Activated CD4-positive, alpha-beta T cell treated with anti-CD3 and anti-CD28 coated beads, Interleukin-10, Interleukin-2, amounts not matched to agents 100 ng/mL and 50 ng/mL, durations not matched to agents 16 hours and 8 hours (primary cell): ENCODE measurements at places on chromosomes 13 and 19.

- DNase-seq, result no peak
These were observed 28.2 kb downstream of the CKM start for GRCh38 chr19:45294291-45295029.

DNA sequence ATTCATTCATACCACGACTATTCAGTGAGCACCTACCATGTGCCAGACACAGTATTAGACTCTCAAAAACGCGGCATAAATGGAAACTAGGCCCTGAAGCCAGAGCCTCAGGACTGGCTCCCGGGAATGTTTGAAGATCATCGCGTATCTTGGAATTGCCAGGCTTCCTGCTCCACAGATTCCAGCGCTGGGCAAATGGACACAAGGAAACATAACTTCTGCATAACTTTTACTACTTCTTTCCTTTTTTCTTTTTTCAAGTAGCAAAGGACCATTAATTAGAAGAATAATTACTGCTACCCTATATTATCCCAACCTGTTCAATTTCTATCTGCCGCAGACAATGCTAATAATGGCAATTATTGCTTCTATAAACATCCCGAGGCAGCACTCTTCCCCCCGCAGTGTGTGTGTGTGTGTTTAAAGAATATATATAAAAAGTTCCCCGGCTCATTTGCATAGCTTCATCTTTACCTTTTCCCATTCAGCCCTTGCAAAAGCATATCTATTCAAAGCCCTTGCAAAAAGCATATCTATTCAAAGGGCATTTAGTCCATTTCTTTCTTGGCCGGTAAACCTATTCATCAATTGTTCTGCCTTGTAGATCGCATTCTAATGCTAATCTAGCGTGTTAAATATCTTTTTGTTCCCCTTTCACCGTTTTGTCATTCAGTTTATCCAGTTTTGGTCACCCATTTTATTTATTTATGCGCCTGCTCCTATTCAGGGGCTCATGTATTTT, 6.1 kb downstream of the SOX21 start:
- no peak for DNase-seq

DNA sequence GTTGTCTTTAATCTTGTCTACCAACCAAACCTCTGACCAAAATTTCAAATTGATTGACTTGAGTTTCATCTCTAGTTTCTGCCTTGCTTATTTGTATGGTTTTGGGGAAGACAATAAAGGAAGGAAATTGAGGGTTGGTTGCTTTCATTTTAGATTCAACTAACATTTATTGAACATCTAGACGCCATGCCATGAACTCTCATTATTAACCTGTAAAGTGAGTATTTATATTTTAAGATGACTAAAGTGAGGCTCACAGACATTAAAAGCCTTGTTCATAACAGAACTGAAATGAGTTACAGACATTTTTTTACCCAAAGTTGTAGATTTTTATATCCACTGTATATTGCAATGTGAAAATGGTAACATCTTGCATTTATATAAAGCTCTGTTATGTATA, 239.3 kb downstream of the LMO7 start:
- peak; percentile 25 for DNase-seq

DNA sequence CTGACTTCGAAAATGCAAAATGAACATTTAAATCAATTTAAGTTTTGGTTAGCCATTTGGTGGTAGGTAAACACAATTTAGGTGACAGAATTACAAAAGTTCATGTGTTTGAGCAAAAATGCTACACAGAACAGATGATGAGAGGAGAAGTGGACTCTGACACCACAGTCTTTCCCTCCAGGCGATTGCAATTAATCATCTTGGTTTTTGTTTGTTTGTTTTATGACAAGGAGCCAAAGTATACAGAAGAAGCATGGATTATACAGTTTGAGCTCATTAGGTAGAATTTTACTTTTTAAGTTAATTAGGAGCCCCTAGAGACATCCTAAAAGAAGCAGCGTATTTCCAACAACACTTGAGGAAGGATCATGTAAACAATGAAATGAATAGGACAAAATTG, 49.3 kb upstream of the FREM2 start:
- DNase-seq, result no peak

DNA sequence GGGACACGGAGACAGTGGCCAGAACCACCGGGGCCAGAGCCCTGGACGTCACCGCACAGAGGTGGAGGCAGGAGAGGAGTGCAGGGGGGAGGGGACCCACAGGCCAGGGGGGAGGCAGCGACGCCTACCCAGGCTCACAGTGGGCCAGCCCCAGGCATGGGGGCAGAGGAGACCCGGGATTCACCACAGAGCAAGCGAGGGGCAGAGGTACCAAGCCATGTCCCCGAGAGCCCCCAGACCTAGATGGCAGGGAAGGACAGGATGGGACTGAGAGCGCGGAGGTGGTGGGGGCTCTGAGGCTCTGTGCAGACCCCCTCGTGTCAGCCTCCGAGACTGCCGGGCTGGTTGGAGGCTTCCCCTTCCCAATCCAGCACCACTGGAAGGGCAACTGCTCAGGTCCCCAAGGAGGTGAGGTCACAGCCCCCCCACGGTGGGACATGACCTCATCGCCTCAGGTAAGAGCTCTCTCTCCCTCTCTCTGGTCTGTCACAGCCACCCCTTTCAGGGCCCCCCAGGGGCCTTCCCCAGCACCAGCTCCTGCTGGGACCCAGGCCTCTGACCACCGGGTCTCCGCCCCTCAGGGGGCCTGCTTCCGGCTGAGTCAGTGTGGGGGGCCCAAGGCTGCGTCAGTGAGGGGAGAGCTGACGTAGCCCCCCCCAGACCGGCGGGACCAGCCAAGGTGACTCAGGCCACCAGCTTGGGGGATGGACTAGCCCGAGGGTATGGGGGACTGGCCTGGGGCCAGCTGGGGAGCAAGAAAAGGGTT, 2.2 kb upstream of the IL11 start:
- DNase-seq, result no peak

GRCh38 chr19:33804021-33804799, 7.5 kb downstream of the KCTD15 start:
- no peak for DNase-seq

- no peak for DNase-seq
These were observed 105.8 kb downstream of the LACC1 start for GRCh38 chr13:43985422-43986072.

- DNase-seq, result no peak
These were observed 114.9 kb downstream of the RFC3 start for GRCh38 chr13:33932769-33933406.

DNA sequence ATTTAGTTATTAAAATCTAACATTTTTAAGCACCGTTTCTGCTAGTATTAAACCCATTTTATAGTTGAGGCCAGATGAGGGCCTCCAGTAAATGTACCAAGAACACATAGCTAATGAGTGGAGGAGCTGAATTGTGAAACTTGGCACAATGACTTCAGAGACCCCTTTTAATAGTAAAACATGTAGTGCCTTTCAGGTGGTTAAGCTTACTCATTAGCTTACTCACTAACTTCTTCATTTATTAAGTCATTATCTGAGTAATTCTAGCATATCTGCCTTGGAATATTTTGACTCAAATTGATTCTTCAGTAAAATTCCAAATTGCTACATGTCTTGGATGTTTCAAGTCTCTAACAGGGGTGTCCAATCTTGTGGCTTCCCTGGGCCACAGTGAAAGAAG, 735.2 kb downstream of the LIG4 start:
- DNase-seq, result no peak

DNA sequence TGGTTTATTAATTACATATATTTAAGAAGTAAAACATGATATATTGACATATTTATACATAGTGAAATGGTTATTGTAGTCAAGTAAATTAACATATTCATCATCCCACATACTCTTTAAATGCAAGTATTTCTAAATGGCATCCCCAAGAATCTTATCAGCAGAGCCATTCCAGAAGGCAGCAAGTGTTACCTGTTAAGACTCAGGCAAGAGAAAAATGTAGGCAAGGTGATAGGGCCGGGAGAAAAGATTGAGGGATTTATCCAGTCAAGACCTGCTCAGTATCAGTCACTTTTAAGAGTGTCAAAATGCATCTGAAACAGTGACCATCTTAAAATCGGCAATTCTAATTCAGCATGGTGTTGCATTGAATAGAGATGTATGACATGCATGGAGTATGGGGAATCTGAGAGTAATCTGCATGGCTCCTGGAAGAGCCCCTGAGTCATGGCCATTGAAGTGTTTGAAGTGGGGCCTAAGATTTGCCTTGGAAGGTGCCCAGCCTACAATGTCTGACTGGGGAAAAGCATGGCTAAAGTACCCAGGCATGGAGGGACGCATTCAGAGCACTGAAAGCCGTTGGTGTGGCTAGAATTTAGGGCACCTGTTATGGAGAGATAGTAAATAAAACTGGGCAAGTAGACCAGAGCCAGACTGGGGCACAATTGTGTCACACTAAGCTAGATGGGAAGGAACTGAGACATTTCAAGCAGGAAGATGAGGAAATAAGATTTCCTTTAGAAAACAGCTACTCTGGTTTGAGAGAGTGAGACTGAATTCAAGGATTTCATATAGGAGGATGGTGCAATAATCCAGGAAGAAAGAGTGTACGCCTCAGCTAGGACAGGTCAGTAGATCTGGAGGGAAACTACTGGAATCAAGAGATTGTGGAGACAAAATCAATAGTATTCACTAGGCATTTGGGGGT, 25.0 kb upstream of the C1QTNF9B start:
- DNase-seq, result no peak

GRCh38 chr19:46731584-46731983, 14.3 kb upstream of the FKRP start:
- DNase-seq, result no peak

DNA sequence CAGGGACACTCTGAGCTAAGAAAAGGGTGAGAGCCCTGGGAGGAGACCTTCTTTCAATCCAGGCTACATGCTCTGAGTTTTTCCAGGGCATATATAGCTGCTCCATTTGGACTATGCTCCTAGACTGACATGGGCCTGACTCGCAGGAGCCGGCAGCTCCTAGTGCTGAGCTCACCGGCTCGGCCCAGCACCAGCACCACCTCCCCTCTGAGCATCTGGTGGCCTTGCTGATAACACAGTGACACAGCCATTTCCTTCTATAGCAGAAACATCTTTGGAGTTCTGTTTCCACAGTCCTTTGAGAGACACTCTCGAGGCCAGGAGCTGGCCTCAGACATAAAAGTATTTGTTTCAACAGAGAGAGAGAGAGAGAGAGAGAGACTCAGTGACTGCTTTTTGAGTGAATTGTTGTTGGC, 184.9 kb downstream of the TM9SF2 start:
- DNase-seq, result no peak

DNA sequence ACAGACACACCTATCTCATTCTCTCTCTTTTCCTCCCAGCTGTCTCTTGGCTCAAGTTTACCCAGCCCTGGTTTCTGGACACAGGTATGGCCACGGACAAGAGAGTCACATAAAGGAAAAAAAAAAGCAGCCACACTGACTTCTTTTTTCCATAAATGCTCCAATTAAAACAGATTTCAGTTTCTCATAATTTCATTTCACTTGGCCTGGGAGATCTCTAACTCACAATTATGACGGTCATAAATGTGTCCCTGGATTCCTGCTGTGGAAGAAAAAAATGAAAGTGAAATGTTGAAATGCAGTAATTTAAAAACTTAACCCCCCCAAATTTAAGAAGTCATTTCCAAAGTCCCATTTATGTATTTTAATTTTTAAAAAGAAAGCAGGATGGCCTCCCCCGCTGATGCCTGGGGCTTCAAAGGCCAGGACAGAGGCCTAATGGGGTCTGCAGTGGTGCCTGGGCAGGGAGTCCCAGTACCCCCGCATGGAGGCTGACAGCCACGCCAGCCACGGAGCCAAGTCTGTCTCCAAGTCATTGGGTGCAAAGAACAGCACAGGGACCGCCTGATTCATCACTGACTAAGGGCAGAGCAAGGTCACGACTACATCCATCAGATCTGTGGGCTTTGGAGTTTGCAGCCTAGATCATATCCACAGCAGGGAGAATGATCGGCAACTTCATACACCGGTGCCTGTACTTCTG, 79.7 kb downstream of the TSHZ3 start:
- DNase-seq, result no peak

DNA sequence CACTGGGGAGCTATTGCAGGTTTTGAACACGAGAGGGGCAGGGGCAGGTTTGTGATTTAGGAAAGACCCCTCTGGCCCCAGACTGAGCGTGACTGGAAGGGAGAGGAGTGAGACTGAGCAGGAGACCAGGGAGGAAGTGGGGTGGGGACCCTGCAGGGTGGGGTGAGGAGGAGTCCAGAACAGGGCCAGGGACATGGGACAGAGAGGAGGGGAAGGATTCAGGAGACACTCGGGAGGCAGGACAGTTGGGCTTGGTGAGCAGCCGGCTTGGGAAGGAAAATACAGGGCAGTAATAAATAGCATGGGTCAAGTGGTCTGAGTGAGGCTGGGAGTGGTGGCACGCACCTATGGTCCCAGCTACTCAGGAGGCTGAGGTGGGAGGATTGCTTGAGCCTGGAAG, 9.4 kb downstream of the FOSB start:
- no peak for DNase-seq

DNA sequence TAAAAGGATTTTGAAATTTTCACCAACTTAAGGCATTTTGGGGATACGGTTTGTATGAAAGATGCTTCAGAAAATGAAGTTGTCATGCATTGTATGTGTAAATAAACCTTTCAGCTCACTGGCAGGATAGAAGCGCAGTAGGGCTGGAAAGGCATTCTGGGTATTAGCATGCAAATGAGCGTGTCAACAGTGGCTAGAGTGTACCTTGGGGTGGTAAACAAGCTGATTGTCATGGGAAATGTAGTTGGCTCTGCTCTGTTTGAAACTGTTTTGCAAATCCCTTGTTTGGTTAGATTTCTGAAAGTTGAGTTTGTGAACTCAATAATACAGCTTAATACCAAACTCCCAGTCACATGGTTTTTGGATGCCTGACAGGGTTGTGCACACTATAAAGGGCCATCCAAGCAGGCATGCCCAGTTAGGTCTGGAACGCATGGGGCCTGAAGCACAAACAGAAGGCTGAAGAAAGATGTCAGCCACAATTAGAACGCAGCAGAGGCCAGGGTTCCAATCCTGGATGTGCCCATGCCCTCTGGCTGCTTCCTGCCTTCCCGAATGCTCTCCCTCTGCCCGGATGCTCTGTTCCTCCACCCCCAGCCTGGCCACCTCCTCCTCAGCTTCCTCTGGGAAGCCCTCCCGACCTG, 14.6 kb downstream of the GSX1 start:
- no peak for DNase-seq

DNA sequence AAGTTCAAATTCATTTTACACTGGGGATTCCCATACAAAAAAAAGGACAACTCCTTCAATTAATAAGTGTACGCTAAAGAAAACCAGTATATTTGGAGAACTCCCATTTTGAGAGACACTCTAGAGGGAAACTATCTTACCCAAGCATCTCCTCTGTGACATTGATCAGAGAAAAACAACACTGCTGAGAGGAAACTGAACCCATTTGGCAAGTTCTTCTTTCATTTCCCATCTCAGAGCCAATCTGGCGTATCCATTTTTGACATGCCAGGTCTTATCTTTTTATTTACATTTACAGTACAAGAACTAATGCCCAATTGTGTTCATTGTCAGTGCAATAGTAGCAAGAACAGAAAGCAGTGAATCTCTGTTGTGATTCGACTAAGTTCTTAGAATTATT, 30.1 kb downstream of the LIG4 start:
- no peak for DNase-seq

DNA sequence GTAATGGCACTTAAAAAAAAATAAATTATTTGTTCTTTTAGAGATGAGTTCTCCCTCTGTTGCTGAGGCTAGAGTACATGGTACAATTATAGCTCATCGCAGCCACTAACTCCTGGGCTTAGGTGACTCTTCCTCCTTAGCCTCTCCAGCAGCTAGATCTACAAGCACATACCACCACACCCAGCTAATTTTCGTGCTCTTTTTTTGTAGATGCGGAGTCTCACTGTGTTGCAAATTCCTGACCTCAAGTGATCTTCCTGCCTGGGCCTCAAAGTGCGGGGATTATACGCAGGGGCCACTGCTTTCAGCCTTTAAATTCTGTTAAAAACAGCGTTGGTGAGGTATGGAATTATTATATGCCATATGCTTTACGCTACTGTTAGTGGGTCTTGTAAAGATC, 2034.0 kb downstream of the OLFM4 start:
- DNase-seq, result no peak
